ENCODE measurements at places on chromosomes 11 and 22. TPM values are rescaled to one million over a fixed set of nuclear protein-coding genes. Genes with fewer than 3 reads are reported as not detected.

APLNR gene
- polyA plus RNA-seq: not detected

FBLN1 gene
- 335 TPM for polyA plus RNA-seq

MMP8 gene
- polyA plus RNA-seq: not detected

C11orf86 gene
- not detected for polyA plus RNA-seq

KRTAP5-9 gene
- polyA plus RNA-seq: not detected

PANX2 gene
- 0.20 TPM for polyA plus RNA-seq

OVOL1 gene
- not detected for polyA plus RNA-seq

HYOU1 gene
- 58.5 TPM for polyA plus RNA-seq

AP5B1 gene
- 4.9 TPM for polyA plus RNA-seq

RFPL1 gene
- polyA plus RNA-seq: 0.13 TPM

EIF4ENIF1 gene
- 13.9 TPM for polyA plus RNA-seq
